ENCODE measurements at places on chromosomes 7 and 10. TPM values are rescaled to one million over a fixed set of nuclear protein-coding genes. Genes with fewer than 3 reads are reported as not detected.

SPDYE1 gene
- not detected for total RNA-seq

BAMBI gene
- total RNA-seq: 13.1 TPM

DLX6 gene
- not detected for total RNA-seq

SVOPL gene
- total RNA-seq: not detected

TRUB1 gene
- total RNA-seq: 12.9 TPM

MAGI2 gene
- 0.46 TPM for total RNA-seq

SSC4D gene
- total RNA-seq: 0.92 TPM

ESYT2 gene
- 57.4 TPM for total RNA-seq

ASIC3 gene
- 4.3 TPM for total RNA-seq

CNPY1 gene
- total RNA-seq: not detected

PAOX gene
- 2.3 TPM for total RNA-seq

VWA2 gene
- total RNA-seq: not detected

ACSM6 gene
- not detected for total RNA-seq

RAB18 gene
- total RNA-seq: 77.8 TPM

HABP2 gene
- 0.07 TPM for total RNA-seq

PYROXD2 gene
- 4.5 TPM for total RNA-seq

SEC31B gene
- 1.8 TPM for total RNA-seq

CNPY4 gene
- total RNA-seq: 12.8 TPM

FGL2 gene
- not detected for total RNA-seq

MACC1 gene
- not detected for total RNA-seq

PRLHR gene
- not detected for total RNA-seq

BEND7 gene
- total RNA-seq: 11.2 TPM

SAMD9 gene
- 6.9 TPM for total RNA-seq

NPFFR1 gene
- total RNA-seq: not detected

ITGA8 gene
- total RNA-seq: not detected

TMEM196 gene
- not detected for total RNA-seq

ENKUR gene
- total RNA-seq: 0.31 TPM

CPN1 gene
- 0.24 TPM for total RNA-seq

TNS3 gene
- total RNA-seq: 80.6 TPM

RNF133 gene
- not detected for total RNA-seq

AEBP1 gene
- total RNA-seq: not detected

AMPH gene
- total RNA-seq: 0.09 TPM

CDC14C gene
- total RNA-seq: not detected

PDZD7 gene
- 1.4 TPM for total RNA-seq

DOCK1 gene
- total RNA-seq: 26.3 TPM

GIMAP8 gene
- total RNA-seq: not detected

POMZP3 gene
- 21.5 TPM for total RNA-seq

CNTNAP2 gene
- total RNA-seq: not detected

ASB4 gene
- 0.29 TPM for total RNA-seq

TEX36 gene
- not detected for total RNA-seq

All from A549 treated with CORT108297 at 1 μM for 4 hours (cell line).